ENCODE measurements at places on chromosomes 1 and 21.

DNA sequence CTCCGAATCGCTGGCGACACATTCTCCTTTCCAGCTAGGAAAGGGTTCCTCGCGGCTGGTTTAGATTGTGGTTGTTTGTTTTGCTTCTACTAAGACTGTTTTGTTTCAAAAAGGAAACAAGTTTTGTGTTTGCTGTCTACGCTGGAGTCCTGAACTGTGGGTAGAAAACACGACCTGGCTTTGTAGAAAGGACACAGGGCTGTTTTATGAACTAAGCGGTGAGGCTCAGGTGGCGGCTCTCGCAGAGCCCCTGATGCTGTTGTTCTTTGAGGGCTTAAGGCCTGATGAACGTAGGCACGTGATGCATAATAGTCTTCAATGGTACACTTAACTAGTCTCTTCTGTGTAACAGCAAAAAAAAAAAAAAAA, 27.0 kb upstream of the FHAD1 start:
- no peak for DNase-seq

GRCh38 chr1:220222939-220223338, 49.3 kb downstream of the RAB3GAP2 start:
- no peak for DNase-seq

GRCh38 chr1:78619803-78620579, at the start of gene IFI44L:
Gene IFI44L, plus strand, starts transcription at chr1:78620448. Its CDS starts 7,468 bp downstream, at chr1:78627916.
- DNase-seq = peak; percentile 71

DNA sequence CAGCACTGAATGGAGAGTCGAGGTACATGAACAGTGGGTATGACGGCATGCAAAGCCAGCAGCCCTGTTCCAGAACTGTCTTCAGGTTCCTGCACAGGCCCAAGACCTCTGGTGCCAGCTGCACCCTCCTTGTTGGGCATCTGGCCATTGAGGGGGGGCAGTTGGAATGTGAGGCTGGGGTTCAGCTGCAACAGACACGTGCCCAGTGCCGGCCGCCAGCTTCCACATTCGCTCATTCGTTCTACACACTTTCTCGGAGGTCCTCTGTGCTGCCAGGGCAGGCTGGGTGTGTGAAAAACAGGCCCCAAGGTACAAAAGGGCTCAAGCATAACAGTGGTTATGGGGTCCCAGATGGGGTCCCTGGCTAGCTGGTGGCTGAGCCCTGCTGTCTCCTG, 37.9 kb upstream of the SLC19A1 start:
- no peak for DNase-seq

DNA sequence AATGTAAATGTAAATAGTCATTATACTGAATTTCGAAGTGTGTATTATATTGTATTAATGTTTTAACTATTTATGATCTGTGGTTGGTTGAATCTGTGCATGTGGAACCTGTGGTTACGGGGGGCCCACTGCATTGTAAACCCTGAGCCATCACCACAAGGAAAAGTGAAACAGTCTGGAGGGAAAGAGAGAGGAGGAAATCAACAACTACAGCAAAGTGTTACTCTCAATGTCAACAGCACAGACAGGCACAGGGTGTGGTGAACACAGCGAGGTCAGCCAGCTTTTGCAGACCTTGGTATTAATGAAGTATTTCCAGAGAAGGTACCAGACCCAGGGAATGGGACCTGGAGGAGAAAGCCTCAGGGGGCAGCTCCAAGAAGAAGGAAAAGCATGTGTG, 37.1 kb upstream of the BACE2 start:
- no peak for DNase-seq

DNA sequence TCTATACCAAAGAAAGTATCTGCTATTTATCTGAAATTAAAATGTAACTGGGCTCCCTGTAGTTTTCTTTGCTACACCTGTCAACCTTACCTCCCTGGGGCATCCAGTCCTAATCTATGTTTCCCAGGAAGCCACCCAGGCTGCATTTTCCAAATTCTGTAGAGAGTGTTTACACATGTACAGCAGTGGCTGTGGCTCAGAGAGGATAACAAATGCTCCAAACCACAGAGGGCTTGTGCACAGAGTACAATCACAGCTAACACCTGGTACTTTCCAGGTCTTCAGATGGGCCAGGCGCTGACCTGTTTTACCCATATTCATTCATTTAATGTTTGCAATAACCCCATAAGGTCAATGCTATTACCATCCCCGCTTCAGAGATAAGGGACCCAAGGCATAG, 146.5 kb upstream of the TNR start:
- no peak for DNase-seq

DNA sequence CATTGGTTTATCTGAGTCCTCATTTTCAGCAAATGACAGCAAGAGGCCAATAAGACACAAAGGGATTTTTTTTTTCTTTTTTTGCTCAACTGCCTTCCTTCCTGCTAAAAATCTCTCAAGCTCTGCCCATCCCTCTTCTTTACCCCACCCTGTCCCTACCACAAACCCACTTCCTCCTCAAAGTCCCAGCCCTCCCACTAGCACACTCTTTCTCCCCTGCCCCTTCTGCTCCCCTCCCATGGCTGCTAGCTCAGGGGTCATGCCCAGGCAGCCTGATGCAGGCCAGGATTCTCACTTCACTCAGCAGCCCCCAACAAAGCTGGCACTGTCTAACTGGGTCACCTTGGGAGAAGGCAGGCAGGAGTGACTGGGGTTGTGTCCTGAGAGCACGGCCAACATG, 28.8 kb upstream of the PPP2R5A start:
- DNase-seq = peak; percentile 95

- peak; percentile 46 for DNase-seq
Measured at GRCh38 chr1:197399755-197400521, 131.9 kb downstream of the CRB1 start.

- DNase-seq = no peak
Measured at GRCh38 chr1:92125204-92125603, 45.1 kb downstream of the BTBD8 start.

- no peak for DNase-seq
Measured at GRCh38 chr21:42593007-42593814, 60.2 kb upstream of the PDE9A start.

Measured in Jurkat, Clone E6-1 (cell line).